ENCODE measurements at places on chromosomes 2 and 18.

DNA sequence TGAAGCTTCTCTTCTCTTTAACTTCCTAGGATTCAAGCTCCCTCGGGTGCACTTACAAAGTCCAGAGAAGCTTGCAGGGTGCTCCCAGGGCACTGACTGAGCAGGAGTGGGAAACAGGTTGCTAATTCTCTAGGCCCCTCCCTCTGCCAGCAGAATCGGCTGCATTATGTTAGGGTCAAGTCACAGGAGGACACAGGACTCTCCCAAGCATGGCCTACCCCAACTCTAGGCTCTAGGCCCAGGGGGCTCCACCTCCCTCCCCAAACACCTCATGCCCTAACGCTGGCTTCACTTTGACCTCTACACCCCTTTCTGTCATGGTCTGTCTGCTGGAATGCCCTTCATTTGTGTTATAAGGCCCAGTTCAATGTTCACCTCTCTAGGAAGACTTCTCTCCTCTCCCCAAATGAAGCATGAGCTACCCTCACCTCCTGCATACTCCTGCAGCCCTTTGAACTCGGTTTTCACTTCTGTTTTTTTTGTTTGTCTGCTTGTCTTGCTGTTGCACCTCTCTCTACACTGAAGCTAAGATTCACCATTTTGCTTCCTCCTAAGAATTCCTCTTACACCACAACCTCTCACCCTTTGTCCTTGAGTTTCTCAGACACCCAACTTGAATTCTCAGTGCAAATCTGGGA, 521.8 kb upstream of the ID2 start:
- no peak for DNase-seq

DNA sequence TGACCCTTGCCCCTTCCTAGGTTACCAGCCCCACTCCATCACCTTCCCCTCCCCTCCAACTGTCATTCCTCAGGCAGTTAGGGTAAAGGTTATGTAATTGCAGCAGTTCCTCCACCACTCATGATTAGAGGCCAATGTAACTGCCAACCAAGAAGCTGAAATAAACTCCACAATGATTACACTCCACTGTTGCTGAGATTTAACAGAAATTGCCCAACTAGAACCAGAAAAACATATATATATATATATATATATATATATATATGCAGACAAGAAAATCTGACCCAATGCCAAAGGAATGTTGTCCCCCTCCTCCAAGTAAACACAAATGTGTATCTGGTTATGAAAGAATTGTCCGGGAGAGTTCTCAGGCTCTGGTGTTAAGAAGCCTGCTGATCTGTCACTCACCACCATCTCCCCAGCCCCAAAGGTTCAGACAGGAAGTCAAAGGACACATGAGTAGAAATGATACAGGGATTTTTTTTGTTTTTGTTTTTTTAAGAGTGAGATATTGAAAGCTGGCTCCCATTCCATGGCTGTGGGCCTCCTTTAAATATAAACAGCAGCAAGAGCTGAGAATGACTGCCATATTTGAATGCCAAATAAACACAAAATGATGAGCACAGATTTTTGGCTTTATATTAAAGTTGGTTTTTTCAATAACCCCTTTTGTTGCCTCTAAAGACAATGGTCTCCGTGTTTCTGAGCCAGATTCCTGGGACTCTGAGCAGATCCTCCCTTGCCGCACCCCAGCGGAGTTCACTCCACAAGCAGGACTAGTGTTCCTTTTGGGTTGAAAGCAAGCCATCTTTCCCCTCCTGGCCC, 127.2 kb upstream of the MAPRE2 start:
- DNase-seq, result no peak

DNA sequence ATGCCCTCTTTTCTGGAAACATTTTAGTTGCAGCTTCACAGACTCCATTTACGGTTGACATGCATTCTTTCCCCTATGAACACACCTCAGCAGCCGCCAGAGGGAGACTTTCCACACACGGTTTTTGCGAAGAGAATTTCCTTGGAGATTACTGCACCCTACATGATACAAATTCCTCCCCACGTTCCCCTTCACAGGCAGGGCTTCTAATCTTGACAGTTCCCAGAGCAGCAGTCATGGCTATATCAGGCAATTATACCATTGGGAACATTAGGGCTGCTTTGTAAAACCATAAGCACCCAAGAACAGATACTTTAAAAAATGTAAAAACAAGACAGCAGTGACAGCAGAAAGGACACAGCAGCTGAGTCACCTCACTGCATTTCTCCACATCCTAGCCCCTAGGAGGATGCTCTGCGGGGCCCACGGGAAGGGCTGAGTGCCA, 253.8 kb downstream of the TGIF1 start:
- DNase-seq, result no peak

DNA sequence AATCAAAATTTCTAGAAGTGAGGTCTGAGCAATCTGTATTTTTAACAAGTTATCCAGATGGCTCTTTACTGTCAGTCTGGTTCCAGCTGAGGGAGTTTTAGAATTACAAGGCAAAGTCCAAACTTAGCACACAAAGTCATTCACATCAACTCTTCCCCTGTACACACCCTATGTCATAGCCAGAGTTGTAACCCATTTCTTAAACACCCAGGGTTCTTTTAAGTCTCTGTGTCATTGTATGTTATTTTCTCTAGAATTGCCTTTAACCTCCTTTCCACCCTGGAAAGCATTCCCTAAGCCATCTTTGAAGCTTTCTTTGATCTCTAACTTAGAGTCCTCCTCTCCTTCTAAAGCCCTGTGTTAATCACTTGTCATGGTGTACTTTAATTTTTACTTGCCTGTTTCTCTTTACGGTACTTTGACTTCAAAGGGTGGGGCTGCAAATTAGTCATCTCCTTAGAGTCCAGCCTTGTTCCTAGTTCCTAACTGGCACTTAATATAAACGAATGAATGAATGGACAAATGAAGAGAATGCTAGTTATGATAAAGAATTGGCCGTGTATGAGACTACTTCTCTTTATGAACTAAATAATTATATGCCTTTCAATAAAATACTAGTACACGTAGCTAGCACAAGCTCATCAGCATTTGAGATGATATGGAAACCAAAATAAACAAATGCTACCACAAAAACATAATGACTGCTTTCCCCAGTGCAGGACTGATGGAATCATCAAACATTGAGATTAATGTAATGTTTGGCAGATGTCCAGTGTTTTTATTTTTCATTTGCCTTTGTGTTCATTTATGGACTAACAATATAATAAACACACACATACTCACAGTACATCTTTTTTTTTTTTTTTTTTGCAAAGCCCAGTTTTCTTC, 11.9 kb upstream of the ACTR3 start:
- DNase-seq, result no peak

GRCh38 chr2:85834466-85834865, 54.3 kb downstream of the ST3GAL5 start:
- no peak for DNase-seq

- no peak for DNase-seq
Observed at GRCh38 chr2:19937004-19937403, 35.2 kb upstream of the TTC32 start.

GRCh38 chr2:224650815-224651439, 65.2 kb downstream of the CCDC195 start:
- DNase-seq, result peak; percentile 19

- DNase-seq, result no peak
Observed at GRCh38 chr2:129894616-129895015, 84.8 kb upstream of the RAB6C start.

- DNase-seq, result no peak
Observed at GRCh38 chr2:30584116-30584515, 137.1 kb downstream of the LCLAT1 start.

GRCh38 chr2:97812931-97813330, 99.6 kb downstream of the ZAP70 start:
- no peak for DNase-seq

DNA sequence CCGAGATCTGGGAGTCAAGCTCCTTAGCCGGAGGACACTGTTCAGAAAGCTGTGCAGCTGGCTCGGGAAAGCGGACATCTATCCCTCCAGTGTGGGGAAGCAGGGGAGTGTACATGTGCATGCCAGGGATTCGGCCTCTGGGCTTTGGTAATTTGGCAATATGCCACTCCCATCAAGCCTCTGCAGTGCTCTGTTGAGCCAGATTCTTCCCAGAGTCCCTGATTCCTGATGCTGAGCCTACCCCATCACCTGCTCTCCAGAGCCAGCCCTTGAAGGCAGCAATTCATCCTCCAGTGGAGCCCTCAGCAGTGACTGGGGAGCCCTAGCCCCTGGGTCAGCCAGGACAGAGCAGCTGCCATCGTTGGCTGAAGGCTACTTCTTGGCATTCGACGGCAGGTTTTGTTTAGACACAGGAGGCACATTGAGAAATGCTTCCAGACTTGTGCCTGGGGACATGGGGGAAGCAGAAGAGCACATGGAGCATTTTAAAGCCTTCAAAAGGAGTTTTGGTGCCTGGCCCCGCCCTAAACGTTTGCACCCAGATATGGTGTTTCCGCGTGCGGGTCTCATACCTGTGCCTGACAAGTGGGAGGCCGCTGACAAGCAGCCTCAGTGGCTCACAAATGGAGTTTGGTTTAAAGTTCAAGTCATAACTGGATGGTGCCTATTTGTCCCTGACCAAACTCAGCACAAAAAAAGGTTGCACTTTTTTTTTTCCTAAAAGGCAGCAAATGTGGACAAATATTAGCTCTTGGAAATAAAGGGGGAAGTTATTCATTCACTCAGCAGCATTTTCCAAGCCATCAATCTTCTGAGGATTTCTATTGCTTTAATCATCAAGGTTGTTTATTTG, 272.8 kb downstream of the CYRIA start:
- DNase-seq, result no peak

DNA sequence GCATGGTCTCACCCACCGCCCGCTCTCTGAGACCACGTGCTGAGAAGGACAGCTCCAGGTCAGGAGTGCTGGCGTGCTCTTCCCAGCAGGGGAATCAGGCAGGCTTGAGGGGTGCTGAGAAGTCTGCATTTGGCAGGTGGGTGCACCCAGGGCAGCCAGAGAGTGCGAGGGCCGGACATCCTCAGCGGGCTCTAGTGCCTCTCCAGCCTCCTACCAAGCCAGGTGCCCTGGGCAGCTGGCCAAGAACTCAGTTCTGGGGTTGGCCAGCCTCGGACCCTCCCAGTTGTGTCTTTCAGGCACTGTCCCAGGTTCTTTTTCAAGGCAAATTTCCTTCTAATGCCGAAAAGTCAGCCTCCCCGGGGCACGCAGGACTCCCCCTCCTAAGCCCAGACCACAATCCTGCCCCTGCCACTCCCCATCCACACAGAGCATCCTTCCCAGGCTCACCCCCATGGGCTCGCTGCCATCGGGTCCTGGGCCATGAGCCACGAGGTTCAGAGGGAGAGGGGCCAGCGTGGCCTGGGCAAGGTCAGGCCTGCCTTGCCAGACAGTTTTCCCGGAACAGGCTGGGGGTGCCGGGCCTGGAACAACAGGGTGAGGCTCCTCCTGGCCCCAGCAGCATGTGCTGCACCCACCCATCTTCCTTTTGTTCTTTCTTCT, 52.2 kb upstream of the GPC1 start:
- DNase-seq, result no peak

GRCh38 chr2:145157741-145158591, 638.0 kb upstream of the ZEB2 start:
- no peak for DNase-seq

DNA sequence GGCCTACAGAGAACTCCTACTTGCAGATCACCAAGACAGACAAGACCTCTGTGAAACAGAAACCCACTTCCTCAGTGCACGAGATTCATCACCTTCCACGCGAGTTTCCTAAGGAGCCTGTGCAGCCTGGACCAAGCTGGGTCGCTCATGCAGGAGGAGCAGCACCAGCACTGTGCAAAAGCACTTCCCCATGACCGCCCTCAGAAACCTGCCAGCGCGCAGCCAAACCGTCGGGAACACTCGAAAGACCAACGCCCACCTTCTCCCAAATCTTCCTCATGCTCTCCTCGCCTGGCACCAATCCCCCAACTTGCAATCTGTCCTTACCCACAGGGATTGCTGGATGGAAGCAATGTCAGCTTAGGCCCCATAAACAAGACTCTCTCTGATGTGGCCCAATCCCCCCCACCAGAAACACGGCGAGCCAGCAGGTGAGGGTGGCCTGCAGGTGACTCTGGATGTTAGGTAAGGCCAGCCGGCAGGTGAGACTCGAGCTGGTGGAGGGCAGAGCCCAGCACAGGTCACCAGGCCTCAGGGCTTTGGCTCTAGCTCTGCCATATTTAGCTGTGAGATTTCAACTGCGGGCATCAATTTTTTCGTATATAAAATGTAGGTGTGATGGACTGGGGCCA, 69.4 kb downstream of the PXDN start:
- no peak for DNase-seq

GRCh38 chr2:195411219-195411687, 245.8 kb upstream of the SLC39A10 start:
- no peak for DNase-seq

- no peak for DNase-seq
Observed at GRCh38 chr2:241925821-241926441, 56.4 kb downstream of the RTP5 start.

GRCh38 chr18:59358414-59358711, 702 bp downstream of the LMAN1 start:
- DNase-seq, result no peak

- DNase-seq, result no peak
Observed at GRCh38 chr2:17658251-17658843, 95.3 kb downstream of the SMC6 start.

DNA sequence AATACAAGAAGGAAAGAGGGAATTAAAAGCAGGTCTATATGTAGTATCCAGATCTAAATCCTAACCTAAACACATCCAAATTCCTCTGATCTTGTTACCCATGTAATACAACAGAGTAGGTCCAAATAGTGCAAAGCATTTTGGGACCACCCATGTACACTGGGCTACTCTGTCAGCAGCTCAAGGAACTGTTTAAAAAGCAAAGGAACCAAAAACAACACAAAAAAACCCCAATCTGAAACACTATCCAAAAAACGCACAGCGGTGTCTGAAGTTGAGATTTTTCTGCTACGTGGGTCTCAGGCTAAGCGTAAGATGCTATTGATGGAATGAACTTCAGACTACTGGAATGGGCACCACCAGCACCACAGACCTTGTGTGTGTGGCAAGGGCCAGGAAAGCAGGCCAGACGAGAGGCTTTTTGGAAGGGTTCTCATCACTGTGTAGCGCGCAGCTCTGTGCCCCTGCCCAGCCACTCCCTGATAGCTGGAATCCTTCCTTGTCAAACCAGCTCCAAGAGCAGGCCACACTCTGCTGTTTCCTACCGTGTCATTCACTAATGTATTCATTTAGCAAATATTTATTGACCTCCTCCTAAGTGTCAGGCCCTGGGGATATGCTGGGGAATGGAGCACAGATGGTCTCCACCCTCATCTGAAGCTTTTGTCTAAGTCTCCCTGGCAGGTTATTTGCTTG, 101.4 kb downstream of the COLEC12 start:
- DNase-seq, result no peak

- DNase-seq, result no peak
Observed at GRCh38 chr2:72350852-72351251, 203.2 kb upstream of the CYP26B1 start.

GRCh38 chr2:112603731-112604130, 19.3 kb downstream of the CHCHD5 start:
- no peak for DNase-seq

Data from NCI-H524 treated with DMSO at 0.1 percent for 48 hours (cell line).